ENCODE measurements at places on chromosomes 13 and 19. TPM values are rescaled to one million over a fixed set of nuclear protein-coding genes. Genes with fewer than 3 reads are reported as not detected.

- H3K4me1 ChIP-seq = peaks cover 8% of the 10 kb centered on the region
- H3K36me3 ChIP-seq = peaks cover 3% of the 10 kb centered on the region
- no peak overlapping the region for H3K27ac ChIP-seq
- no peak for DNase-seq
Measured at GRCh38 chr13:50901701-50902100, 7.9 kb upstream of the RNASEH2B start.

- H3K27ac ChIP-seq = no peak overlapping the region
- H3K4me1 ChIP-seq = no peaks in the 10 kb centered on the region
- H3K36me3 ChIP-seq = no peaks in the 10 kb centered on the region
- H3K4me3 ChIP-seq = no peak overlapping the region
Measured at GRCh38 chr19:32322541-32322940, 22.9 kb upstream of the ZNF507 start.

GRCh38 chr13:32310134-32310706 is 4.9 kb downstream of the ZAR1L start:
- H3K36me3 ChIP-seq = no peaks in the 10 kb centered on the region
- no peak overlapping the region for H3K4me3 ChIP-seq
- DNase-seq = peak; percentile 48
- peaks cover 36% of the 10 kb centered on the region for H3K4me1 ChIP-seq
- no peak overlapping the region for H3K27ac ChIP-seq

DNA sequence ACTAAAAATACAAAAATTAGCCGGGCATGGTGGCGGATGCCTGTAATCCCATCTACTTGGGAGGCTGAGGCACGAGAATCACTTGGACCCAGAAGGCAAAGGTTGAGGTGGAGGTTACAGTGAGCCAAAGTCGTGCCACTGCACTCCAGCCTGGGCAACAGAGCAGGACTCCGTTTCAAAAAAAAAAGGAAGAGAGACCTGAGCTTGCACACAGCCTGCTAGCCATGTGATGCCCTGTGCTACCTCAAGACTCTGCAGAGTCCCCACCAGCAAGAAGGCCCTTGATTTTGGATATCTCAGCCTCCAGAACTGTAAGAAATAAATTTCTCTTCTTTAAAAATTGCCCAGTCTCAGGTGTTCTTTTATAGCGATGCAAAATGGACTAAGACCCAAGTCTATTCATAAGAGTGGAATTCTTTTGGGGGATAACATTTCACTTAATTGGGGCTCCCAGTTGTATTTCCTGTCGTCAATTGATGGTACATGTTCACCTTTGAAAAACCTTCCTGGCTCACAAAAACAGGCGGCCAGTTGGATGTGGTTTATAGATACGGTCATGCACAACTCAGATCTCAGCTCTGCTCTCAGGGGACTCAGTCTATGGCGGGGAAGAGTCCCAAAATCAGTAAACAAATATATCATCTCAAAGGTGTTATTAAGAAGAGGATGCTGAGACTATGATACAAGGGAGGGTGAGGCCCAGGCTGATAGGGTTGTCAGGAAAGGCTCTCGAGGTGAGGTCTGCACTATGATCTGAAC is 2.4 kb upstream of the CHERP start:
- DNase-seq = no peak
- H3K36me3 ChIP-seq = peaks cover 34% of the 10 kb centered on the region
- peak overlapping the region; percentile 42 for H3K4me3 ChIP-seq
- peak overlapping the region; percentile 66 for H3K27ac ChIP-seq

GRCh38 chr13:108225440-108225839 is 7.2 kb downstream of the ABHD13 start:
- H3K36me3 ChIP-seq = peaks cover 10% of the 10 kb centered on the region
- H3K27me3 ChIP-seq = no peaks in the 10 kb centered on the region
- H3K4me3 ChIP-seq = no peak overlapping the region
- peaks cover 28% of the 10 kb centered on the region for H3K4me1 ChIP-seq

DNA sequence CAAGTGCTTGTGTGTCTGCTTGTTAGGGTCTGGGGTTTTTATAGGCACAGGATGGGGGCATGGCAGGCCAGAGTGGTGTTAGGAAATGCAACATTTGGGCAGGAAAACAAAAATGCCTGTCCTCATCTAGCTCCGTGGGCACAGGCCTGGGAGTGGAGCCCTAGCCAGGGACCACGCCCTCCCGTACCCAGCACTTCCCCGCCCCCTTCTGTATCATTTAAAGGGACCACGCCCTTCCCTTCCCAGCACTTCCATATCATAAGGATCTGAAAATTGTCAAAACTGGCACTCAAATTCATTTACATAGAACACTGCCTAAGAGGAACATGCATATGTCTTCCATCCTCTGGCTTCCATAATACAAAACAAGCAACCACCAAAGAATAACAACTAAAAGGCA is 185.8 kb downstream of the B3GLCT start:
- H3K27me3 ChIP-seq = peaks cover 6% of the 10 kb centered on the region
- H3K27ac ChIP-seq = no peak overlapping the region
- no peaks in the 10 kb centered on the region for H3K4me1 ChIP-seq
- H3K36me3 ChIP-seq = no peaks in the 10 kb centered on the region
- H3K4me3 ChIP-seq = no peak overlapping the region
- no peak for DNase-seq

DNA sequence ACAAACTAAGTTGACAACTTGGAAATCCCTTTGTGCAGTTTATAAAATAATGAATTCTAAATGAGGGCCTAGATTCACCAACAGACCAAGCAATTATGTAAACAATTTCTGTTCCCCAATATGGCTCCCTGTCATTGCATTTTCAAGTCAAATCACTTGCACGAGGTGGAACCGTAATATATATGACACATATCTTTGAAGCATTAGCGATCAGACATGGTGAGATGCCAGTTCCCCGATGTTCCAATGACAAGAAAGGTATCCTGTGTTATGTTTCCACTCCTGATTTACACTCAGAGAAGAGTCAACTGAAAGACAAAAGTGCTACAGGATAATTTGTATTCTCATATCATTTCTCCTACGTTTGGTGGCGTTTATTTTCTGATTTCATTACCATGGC is 108.5 kb upstream of the TDRD3 start:
- no peaks in the 10 kb centered on the region for H3K27me3 ChIP-seq
- H3K4me3 ChIP-seq = no peak overlapping the region
- H3K36me3 ChIP-seq = no peaks in the 10 kb centered on the region
- H3K4me1 ChIP-seq = no peaks in the 10 kb centered on the region
- H3K27ac ChIP-seq = no peak overlapping the region

GRCh38 chr19:45677351-45678230 is 9.6 kb downstream of the GIPR start:
- peaks cover 29% of the 10 kb centered on the region for H3K4me1 ChIP-seq
- no peaks in the 10 kb centered on the region for H3K36me3 ChIP-seq
- H3K4me3 ChIP-seq = peak overlapping the region; percentile 70
- peak; percentile 87 for DNase-seq
- peaks cover 2% of the 10 kb centered on the region for H3K27me3 ChIP-seq

DNA sequence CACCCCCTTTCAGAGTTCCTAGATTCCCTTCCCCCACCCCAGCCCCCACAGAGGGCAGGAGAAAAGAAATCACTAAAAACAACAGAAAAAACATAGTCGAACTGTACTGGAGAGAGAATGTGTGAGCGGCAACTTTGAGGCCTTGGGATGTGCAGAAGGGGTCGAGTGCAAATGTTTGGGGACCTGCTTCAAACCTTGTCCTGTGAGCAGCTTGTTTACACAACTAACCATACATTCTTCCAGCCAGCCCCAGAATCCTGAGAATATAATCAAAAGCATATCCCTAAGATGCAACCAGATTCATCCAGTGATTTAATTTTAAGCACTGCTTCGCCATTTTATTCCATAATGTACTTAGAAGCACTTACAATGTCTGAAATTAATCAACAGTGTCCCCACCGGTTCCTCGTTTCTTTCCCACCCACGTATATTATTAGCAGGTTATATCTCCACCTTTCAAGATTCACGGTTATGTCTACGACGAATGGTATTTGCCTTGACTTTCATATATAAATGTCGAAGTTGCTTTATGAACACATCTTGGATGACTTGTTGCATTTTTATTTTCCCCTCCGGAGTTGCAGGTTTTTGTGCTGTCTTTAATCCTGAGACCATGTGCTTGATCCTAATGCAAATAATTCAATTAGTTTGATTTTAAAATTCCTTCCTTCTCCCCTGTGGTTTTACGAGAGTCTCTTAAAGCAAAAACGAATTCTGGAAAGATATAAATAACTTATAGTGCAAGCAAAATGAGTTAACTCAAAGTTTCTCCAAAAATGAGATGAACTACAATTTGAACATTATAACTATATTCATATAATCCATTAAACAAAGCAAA is 107.6 kb downstream of the ZIC5 start:
- no peak overlapping the region for H3K27ac ChIP-seq
- H3K36me3 ChIP-seq = no peaks in the 10 kb centered on the region
- H3K4me1 ChIP-seq = peaks cover 11% of the 10 kb centered on the region
- peaks cover 2% of the 10 kb centered on the region for H3K27me3 ChIP-seq
- no peak overlapping the region for H3K4me3 ChIP-seq

DNA sequence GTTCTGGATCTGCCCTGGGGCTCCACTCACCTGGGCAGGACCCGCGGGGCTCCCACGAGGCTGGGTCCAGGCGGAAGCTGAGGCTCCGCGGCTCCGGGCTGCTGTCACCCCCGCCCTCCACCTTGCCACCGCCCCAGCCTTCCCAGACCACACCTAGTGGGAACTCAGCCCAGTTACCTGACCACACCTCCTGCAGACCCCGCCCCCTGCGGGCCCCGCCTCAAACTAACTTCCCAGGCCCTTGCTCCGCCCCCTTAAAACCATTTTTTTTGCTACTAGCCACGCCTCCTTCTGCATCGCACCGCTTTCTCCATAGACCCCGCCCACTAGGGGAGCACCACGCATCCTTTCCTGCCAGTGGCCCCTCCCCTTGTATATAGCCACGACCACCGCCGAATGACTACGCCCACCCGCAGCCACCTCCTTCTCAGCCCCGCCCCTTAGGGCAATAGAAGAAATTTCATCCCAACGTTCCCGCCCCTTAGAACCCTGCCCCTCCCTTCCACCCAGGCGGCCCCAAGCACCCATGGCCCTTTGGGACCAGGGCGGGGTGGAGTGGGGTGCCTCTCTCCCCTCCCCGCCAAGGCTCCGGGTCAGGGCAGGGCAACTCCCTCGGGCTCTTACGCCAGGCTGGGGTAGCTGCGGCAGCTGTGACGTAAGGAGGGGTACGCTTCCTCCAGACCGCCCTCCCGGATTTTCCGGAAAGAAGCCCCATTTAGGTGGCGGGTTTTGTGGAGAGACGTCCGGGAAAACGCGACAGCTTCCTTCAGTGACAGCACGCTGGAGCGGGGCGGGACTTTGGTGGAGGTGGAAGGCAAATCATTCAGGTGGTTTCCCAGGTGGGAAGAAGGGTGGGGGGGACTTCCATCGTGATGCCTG is at the start of gene SH2D3A:
Gene SH2D3A, minus strand, starts transcription at position 79 of the 879 bp plus-strand sequence. CDS start 3,687 bp downstream, outside the sequence.
- peak within 1 kb of the TSS; percentile 88 for H3K4me3 ChIP-seq
- DNase-seq = peak; percentile 97
- peaks cover 60% of the 10 kb centered on the region for H3K4me1 ChIP-seq

- peaks cover 2% of the 10 kb centered on the region for H3K36me3 ChIP-seq
- DNase-seq = no peak
- no peak overlapping the region for H3K27ac ChIP-seq
- no peaks in the 10 kb centered on the region for H3K27me3 ChIP-seq
- no peak overlapping the region for H3K4me3 ChIP-seq
Measured at GRCh38 chr13:49098198-49098597, 121.9 kb upstream of the MLNR start.

DNA sequence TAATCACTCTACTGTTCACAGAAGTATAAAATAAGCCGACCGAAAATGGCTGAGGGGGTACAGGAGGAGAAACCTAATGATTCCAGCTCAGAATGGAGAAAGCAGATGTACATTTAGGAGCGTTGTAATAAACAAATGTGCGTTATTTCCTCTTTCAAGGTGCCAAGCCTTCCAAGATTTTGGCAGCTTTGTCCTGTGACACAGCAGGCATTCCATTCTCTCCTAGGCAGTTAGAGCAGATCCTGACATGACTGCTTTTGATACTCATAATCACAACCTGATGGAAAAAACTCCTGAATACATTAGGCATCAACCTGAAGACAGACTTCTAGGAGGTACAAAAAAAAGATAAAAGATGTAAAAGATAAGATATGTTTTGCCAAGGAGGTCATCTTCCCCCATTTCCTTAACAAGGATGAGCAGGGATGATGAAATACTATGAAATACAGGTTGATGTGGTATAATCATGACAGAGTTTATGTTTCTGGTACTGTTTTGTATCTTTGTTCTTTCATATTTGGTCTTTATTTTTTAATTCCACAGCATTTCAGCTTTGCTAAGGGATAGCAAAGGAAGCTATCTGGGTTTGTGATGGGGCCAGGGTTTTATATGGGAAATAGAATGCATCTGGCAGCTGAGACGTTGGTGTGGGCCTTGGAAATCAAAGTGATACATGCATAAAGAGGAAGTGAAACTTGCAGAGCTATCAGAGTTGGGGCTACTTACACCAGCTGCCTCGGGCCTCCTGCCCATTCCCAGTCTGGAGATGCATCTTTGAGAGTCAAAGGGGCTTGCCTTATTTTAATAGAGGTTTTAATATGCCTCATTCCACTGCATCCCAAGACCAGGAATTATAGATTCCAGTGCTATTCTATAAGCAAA is 222.5 kb downstream of the OXGR1 start:
- no peak for DNase-seq
- H3K27me3 ChIP-seq = no peaks in the 10 kb centered on the region
- no peak overlapping the region for H3K27ac ChIP-seq
- no peaks in the 10 kb centered on the region for H3K36me3 ChIP-seq

- H3K36me3 ChIP-seq = peaks cover 20% of the 10 kb centered on the region
- H3K4me3 ChIP-seq = no peak overlapping the region
- H3K27ac ChIP-seq = no peak overlapping the region
- peaks cover 53% of the 10 kb centered on the region for H3K4me1 ChIP-seq
- DNase-seq = no peak
- H3K27me3 ChIP-seq = no peaks in the 10 kb centered on the region
Measured at GRCh38 chr13:27133889-27134288, 37.7 kb downstream of the USP12 start.

DNA sequence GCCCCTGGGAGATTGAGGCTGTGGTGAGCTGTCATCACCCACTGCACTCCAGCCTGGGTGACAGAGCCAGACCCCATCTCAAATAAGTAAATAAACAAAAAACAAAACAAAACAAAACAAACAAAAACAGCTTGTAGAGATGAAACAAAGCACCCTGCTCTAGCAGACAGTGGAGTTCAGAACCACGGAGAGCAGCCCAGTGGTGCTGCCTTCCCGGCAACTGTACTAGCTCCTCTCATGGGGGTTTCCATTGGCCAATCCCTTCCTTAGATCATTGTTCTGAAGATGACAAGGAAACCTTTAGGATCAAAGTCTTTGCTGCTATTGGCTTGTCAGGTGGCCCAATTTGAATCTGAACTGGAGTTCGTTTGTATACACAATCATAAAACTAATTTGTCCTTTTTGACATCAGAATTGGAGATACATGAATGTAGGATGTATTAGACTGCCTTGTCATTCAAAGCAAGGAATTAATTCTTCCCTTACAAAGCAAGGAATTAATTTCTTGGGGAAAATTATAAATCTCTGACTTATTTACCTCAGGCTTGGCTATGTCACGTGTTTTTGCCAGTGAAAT is 19.7 kb upstream of the SYCN start:
- H3K4me1 ChIP-seq = no peaks in the 10 kb centered on the region
- no peak overlapping the region for H3K4me3 ChIP-seq
- H3K27me3 ChIP-seq = peaks cover 30% of the 10 kb centered on the region
- H3K36me3 ChIP-seq = no peaks in the 10 kb centered on the region
- DNase-seq = peak; percentile 54

PSG2 gene
- total RNA-seq = not detected

TPTE2 gene
- not detected for total RNA-seq

GPR183 gene
- total RNA-seq = 5.0 TPM

ACP5 gene
- total RNA-seq = 9.8 TPM

SOX1 gene
- not detected for total RNA-seq
